ENCODE measurements at places on chromosomes 5 and 9. TPM values are rescaled to one million over a fixed set of nuclear protein-coding genes. Genes with fewer than 3 reads are reported as not detected.

DNA sequence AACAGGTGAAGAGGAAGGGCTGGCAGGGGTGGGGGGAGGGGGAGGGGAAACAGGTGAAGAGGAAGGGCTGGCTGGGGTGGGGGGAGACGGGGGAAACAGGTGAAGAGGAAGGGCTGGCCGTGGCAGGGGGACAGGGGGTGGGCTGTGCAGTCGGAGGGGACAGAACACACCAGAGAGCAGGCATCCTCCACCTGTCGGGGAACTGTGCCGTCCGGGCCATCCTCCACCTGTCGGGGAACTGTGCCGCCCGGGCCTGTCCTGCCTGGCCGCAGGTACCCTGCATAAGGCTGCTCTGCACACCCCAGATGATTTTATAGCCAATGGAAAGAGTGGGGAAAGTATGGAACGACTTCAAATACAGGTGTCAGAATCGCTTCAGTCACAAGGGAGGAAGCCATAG is 32.5 kb upstream of the PPP1R26 start:
- no peak for DNase-seq

- peak; percentile 72 for DNase-seq
Measured at GRCh38 chr9:121133104-121133816, 58.5 kb downstream of the CNTRL start.

DNA sequence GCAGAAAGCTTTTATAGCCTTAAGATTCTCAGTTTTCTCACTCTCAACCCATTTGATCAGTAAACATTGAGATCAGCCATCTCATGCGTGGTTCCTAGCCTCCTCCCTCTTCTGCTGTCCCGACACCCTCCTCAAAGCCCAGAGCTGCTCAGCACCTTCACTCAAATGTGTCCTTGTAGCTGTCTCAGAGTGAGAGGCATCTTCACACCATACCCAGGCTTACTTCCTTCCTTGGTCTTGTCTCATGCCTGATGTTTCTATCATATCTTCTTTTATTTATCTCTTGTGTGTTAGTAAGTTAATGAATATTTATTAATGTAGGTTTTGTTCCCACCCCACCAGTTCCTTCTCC is 72.4 kb upstream of the SNX2 start:
- DNase-seq = no peak

GRCh38 chr5:101626572-101626971 is 669.5 kb downstream of the SLCO4C1 start:
- DNase-seq = no peak

DNA sequence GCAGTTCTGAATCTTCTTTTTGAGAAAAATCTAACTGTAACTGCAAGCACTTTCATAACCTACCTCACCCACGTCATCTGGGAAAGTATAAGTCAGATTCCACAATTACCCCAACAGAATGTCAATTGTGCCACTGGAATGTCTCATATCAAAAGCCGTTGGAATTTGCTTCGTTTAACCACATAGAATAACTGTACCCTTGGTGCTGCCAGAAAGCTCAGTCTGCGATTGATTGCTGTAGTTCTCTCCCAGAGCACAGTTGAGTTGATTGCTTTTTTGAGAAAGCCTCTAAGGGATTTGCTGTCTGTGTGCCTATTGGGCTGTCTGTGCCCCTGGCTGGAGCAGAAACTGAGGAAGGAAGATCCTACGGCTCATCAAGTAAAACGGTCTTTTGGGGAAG is 583.6 kb downstream of the TMEM38B start:
- no peak for DNase-seq

GRCh38 chr5:159448-160172 is 31.7 kb upstream of the LRRC14B start:
- no peak for DNase-seq

The SEMA5A gene
- 57.0 TPM for total RNA-seq
